NCI-H2029 (cell line): ENCODE measurements at places on chromosomes 11 and 22.

DNA sequence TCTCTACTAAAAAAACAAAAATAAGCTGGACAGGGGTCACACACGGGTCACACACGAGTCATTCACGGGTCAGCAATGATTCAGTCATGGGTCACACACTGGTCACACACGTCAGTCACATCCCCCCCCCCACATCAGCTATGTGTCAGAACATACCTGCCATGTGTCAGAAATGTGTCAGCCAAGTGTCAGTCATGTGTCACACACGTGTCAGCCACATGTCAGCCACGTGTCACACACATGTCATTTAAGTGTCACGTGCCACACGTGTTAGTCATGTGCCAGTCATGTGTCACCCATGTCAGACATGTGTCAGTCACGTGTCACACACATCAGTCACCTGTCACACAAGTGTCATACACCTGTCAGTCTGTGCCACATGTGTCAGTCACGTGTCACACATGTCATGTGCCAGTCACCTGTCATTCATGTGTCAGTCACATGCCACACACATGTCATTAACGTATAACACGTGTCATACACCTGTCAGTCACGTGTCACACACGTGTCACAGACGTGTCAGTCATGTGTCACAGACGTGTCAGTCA lies 28.7 kb upstream of the MMP20 start:
- no peak for DNase-seq

DNA sequence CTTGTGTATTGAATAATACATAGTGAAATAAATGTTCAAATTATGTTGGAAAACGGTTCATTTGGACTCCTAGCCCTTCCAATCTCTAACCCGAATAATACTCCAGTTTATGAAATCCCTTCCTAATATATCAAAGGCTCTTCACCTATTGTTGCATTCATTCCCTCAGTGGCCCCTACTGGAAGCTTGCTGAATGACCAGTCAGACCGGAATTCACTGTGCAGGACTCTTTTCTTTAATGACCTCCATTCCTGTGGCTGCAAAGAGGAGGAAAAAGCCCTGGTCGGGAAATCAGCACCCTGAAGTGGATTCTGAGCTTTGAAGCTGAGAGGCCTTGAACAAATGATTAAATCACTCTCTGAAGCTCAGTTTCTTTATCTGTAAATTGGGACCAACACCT lies 19.1 kb upstream of the RCN1 start:
- DNase-seq: no peak

GRCh38 chr22:20890975-20891374 lies 26.2 kb upstream of the CRKL start:
- no peak for DNase-seq

DNA sequence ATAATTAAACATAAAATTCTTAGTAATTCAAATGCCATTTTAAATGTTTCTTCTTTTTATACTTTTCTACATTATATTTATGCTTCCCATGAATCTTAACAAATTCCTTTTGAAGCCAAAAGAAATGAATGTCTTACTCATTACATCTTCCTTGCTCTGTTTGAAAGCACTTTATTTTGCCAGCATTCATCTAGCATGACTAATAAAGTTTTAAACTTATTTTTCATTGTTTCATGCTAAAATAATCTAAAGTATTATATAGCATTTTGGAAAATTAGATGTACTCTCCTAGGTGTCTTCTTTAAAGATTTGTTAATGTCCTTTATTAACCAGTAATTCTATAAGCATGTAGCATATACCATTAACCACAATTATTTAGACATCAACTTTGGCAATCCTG lies 9.7 kb upstream of the PIWIL4 start:
- DNase-seq: no peak

DNA sequence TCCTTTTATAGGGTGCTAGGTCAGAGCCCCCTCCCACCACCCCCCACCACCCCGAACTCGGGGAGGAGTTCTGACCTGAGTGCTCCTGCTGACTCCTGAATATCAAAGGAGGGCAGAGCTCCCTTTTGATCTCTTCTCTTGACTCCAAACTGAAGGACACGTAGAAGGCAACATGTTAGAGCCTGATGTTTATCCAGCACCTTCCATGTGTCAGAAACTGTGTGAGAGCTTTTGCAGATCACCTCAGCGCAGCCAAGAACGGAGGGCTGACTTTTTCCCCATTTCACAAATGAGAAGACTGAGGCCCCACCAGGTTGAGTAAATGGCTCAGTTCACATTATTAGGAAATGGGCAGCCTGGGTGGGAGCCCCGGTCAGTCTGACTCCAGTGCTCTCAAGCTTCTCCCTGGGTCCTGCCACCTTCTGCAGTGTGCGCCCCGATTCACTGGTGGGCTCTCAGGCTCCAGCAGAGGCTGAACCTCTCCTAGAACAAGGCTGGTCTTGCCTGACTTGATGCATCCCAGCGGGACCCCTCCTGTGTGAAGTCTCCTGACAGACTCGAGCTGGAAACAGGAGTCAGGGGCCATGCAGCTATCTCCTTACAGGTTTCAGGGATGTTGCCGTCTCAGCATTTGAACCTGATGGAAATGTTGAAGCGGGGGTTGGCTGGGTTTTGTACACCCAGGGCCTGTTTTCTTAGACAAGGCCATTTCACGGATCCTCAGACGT lies 98.5 kb downstream of the TSPAN18 start:
- no peak for DNase-seq

DNA sequence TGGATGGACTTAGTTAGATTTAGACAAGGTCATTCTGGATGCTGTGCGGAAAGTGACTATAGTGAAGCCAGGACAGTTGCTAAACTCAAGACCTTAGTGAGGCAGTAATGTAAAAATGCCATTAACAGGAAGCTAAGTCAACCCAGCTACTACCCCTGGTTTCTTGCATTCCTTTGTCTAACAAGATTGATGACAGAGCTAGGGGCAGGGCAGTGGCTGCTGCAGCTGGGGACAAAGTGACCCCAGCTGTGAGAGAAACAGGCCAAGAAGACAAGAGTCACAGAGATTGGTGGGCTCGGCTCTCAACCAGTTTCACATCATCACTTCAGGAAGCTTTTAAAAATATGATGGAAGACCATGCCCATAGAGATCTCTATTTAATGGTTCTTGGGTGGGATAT lies 110.4 kb upstream of the POU2AF2 start:
- DNase-seq: no peak

DNA sequence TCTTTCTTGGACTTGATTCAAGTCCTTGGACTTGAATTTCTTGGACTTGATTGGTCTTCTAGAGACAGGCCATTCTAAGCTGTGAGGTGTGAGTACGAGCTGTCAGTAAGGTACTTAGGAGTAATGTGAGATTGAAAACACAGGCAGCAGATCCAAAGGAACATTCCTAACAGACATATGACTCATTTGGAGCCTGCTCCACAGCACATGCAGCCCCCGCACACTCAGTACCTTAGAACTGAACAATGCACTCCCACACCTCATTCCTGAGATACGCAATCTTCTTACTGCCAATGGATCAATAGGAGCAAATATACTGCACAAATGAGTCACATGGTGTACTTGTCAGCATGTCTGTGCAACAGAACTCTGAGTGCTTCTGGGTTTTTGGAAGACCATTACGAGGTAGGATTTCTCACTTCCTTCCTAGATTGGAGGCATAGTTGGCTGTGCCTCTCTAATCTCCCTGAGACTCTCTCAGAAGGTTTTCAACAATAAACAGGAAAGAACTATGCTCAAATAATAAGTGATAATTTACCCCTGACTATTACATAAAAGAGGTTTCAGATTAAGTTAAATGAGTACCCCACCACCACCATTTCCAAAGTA lies 243.1 kb downstream of the KCNA4 start:
- no peak for DNase-seq

DNA sequence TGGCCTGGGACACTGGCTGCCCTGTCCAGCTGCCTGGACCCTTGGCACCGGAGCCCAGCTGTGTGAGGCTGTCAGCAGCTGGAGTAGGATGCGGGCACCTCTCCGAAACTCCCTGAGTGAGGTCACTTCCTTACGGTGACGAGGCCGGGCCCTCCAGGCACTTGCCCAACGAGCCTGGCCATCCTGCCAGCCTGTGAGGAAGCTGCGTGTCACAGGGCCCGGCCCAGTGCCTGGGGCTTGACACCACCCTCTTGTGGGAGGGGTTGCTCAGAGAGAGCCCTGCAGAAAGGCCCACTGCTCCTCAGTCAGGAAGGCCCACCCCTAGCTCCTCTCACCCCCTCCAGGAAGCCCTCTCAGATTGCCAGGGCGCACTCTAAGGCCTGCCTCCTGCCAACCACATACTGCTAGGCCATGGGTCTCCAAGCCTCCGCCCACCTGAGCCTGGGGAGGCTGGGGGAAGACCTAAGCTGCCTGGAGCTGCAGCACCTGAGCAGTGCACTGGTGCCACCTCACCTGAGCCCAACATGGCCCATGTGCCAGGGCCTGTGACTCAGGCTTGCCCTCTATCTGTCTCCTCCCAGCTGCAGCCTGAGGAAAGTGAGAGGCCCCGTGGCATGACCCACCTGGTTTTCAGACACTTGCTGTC lies 4.3 kb upstream of the PHLDA2 start:
- peak; percentile 92 for DNase-seq

- DNase-seq: peak; percentile 31
These were observed 57.9 kb upstream of the NCAM1 start for GRCh38 chr11:112903340-112903739.

DNA sequence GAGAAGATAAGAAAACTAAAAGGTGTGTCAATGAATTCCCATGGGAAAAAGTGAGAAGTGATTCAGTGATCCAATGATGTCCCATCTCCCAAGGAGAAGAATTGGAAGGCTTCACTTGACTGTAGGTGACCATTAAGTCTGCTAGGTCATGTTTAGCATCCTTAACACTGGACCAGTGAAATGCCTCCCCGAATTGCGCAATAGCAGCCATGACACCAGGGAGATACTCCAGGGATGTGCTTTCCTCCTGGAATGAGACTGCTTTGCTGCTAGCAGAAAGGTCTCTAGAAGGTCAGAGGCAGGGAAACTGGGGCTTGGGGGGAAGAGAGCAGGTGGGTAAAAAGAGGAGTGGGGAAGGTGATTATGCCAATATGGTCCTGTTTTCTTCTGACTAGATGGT lies 364.3 kb downstream of the OPCML start:
- no peak for DNase-seq
